ENCODE measurements at places on chromosomes 7 and 10.

GRCh38 chr7:110604885-110605284 lies 486.0 kb upstream of the LRRN3 start:
- DNase-seq, result no peak

- DNase-seq, result no peak
Observed at GRCh38 chr10:26557641-26558014, 119.5 kb downstream of the APBB1IP start.

GRCh38 chr10:14648946-14649345 lies 125.8 kb downstream of the FAM107B start:
- no peak for DNase-seq

DNA sequence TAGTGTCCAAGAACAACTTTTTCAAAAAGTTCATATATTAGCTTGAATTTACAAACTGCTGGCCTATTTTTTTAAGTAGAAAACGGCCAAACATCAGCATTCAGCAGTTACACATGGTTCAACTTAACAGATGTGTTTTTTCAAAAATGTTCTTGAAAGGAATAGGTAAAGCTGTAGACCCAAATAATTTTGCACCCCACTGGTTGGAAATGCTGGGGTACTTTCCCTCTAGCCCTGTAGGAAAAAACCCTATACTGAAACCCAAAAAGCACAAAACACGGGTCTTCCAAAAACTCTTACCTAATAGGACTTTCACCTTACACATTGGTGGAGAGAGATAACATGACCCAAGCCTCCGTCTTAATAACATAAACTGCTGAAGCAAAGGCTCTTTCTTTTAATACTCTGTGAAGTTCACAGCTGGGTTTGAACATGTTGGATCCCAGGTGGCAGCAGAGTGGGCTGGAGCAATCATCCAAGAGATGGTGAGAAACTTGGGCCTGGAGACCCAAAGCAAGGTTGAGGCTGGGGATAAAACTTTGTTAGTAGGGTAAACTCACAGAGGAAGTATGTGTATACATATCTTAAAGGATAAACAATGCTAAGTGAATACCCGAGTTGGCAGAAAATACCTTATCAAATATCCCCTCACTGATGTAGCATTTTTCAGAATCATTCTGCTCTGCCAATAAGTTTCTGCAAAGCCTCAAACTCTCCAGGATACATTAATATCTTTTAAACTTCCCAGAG lies 629 bp upstream of the DNAJC9 start:
- peak; percentile 42 for DNase-seq

DNA sequence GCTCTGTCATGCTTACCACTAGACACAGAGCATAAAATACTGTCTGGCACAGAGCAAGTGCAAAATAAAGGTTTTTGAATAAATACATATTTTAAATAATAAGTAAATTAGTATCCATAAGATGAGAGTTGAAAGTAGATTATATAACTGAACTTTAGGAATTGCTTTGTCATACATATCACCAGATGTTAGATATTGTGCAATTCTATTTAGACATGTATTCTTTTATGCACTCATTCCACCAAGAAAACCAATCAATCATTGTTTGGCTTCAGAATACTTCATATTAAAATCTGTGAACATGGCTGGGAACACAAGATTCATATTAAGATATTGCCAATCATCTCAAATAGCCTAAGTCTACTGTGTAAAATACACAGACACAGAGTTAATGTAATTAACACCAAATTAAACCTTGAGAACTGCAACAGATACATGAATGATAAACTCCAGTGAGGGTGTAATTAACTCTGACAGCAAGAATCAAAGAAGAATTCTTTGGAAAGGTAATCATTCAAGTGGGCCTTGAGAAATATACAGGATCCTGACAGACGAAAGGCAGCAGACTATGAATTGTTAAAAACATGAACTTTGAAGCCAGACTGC lies 201.0 kb upstream of the PTN start:
- DNase-seq, result no peak

- no peak for DNase-seq
Observed at GRCh38 chr7:23467291-23467805, 2.9 kb downstream of the IGF2BP3 start.

DNA sequence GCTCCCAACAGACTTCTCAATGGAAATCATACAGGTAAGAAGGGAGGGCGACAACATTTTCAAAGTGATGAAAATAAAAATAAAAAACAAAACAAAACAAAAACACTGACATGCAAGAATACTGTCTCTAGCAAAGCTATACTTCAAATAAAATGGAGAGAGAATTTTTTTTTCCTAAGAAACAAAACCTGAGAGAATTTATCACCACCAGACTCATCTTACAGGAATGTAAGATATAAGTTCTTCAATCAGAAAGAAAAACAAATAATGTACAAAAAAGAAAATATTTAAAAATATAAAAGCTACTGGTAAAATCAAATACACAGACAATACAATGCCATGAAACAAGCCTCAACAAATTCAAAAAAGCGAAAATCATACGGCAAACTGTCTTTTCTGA lies 113.2 kb downstream of the NRBF2 start:
- DNase-seq, result no peak

DNA sequence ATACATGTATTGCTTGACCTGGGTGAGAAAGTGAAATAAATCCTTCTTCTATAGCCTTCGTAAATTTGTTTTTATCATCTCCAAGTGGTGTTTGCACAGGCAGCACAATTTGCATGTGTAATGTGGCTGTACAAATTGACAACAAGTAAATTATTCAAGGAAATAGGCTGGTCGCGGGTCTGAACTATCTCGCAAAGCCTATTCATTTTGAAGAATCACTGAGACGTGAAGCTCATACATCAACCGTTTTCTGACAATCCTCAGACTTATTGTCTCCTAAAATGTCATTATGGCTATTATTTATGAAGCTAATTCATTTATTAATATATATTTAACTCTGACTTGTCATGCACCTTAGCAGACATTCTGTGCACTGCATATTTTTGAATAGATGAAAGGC lies 16.2 kb upstream of the FAM204A start:
- DNase-seq, result no peak

- DNase-seq, result no peak
Observed at GRCh38 chr7:135898226-135898625, 78.9 kb downstream of the MTPN start.

- peak; percentile 23 for DNase-seq
Observed at GRCh38 chr10:111996103-111996502, 187.5 kb downstream of the GPAM start.

Data from GM13977 (cell line).